Cardiac muscle cell (in vitro differentiated cells and primary cell): ENCODE measurements at places on chromosomes 6 and 20. TPM values are rescaled to one million over a fixed set of nuclear protein-coding genes. Genes with fewer than 3 reads are reported as not detected.

The CTAGE9 gene
- polyA plus RNA-seq = not detected in 2 replicates

The PM20D2 gene
- 10.6 and 12.2 TPM in 2 replicates for polyA plus RNA-seq

The MTFR2 gene
- polyA plus RNA-seq = 2.0 and 2.5 TPM in 2 replicates

The COL21A1 gene
- polyA plus RNA-seq = 0.81 and 0.83 TPM in 2 replicates

The PRICKLE4 gene
- polyA plus RNA-seq = 6.4 and 9.3 TPM in 2 replicates

The PREX1 gene
- 4.5 and 7.4 TPM in 2 replicates for polyA plus RNA-seq

The RBPJL gene
- not detected in 2 replicates for polyA plus RNA-seq

The SLC35D3 gene
- 1.3 and 3.8 TPM in 2 replicates for polyA plus RNA-seq

The CASS4 gene
- not detected in 2 replicates for polyA plus RNA-seq

The ESR1 gene
- 1.6 and 4.5 TPM in 2 replicates for polyA plus RNA-seq

The MEI4 gene
- polyA plus RNA-seq = 0.15 and 0.64 TPM in 2 replicates

The OLIG3 gene
- not detected in 2 replicates for polyA plus RNA-seq

The NR2E1 gene
- polyA plus RNA-seq = not detected in 2 replicates

The NHSL1 gene
- 6.0 and 6.6 TPM in 2 replicates for polyA plus RNA-seq

The C6orf15 gene
- not detected in 2 replicates for polyA plus RNA-seq
